ENCODE measurements at places on chromosomes 5 and 9.

GRCh38 chr5:172102218-172102870 is 85.7 kb downstream of the STK10 start:
- no peak for DNase-seq

- DNase-seq: no peak
Measured at GRCh38 chr5:43156388-43156787, 35.6 kb upstream of the NIM1K start.

- no peak for DNase-seq
Measured at GRCh38 chr9:74642376-74642775, 145.2 kb downstream of the RORB start.

DNA sequence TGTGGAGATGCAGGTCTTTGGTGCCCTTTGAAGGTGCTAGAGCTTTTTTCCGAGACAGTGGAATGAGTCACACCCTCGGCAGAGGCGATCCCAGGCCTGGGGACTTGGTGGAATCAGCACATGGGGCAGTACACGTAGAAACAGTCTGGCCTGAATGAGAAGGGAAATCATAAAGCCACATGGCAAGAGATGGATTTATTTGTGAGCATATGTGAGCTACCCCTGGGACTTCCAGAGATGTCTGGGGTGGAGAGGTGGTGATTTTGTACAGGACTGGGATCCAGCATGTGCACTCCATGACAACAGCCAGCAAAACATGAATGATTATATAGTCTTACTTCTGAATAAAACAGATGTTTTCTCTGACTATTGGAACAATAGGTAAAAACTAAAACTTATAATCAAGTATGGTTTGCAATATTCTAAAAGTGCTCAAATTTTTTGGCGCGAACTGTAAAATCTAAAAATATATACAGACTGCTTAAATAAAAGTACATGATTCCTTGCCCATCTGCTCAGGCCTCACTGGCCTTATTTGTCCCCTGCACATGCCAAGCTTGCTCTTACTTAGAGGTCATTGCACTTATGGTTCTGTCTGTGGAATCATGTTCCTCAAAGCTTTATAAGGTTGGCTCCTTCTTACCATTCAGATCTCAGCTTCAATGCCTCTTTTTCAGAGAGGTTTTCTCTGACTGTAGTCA is 54.7 kb upstream of the SMARCA2 start:
- DNase-seq: no peak

GRCh38 chr5:13133951-13134350 is 810.5 kb downstream of the DNAH5 start:
- no peak for DNase-seq

All from aorta (tissue), 5 donors.